GDM1 (cell line): ENCODE measurements at places on chromosomes 5 and 9.
A peak's percentile ranks its signal among the peaks of the same experiment; 100 is the strongest.

DNA sequence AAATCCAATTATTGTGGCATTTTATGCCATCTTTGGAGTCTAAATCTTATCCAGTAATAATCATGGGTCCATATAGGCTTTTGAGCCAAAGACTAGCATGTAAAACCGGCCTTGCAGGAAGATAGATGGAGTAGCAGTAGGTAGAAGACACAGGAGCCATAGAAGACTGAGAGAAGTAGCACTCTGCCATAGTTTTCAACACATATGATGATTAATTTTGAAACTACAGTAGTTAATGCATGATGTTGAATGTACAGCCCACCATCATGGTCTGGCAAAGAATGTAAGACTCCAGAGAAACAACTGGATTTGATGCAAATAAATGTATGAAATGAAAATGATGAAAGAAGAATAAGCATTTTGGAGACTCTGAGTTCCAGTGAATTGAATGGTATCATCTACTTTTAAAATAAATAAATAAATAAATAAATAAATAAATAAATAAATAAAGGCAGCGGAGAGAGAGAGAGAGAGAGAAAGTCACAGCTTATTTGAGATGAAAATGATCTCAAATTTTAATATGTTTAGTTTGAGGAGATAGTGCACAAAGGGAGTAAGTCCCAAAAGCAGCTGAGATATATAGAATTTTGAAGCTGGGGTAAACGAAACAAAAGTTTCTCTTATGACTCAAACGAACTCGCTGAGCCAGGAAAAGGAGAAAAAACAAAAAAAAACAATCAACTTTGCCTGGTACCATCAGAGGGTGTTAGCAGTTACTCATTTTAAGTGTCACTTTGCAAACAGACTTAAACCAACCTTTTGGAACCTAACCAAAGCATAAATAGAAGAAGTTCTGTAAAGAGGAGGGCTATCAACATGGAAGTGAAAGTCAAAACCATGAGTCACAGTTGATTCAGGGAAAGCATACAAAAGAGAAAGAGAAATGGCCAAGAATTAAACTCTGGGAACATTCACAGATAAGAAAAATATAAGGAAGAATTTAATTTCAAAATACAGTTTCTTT lies 388.7 kb downstream of the CETN3 start:
- DNase-seq = peak; percentile 10

- DNase-seq = no peak
Observed at GRCh38 chr9:89436326-89436725, 61.6 kb downstream of the SEMA4D start.

GRCh38 chr9:85108746-85109145 lies 439.2 kb downstream of the NTRK2 start:
- DNase-seq = no peak

- DNase-seq = no peak
Observed at GRCh38 chr9:121601194-121601593, 50.2 kb upstream of the DAB2IP start.

- DNase-seq = no peak
Observed at GRCh38 chr5:175109058-175109755, 334.8 kb downstream of the DRD1 start.

DNA sequence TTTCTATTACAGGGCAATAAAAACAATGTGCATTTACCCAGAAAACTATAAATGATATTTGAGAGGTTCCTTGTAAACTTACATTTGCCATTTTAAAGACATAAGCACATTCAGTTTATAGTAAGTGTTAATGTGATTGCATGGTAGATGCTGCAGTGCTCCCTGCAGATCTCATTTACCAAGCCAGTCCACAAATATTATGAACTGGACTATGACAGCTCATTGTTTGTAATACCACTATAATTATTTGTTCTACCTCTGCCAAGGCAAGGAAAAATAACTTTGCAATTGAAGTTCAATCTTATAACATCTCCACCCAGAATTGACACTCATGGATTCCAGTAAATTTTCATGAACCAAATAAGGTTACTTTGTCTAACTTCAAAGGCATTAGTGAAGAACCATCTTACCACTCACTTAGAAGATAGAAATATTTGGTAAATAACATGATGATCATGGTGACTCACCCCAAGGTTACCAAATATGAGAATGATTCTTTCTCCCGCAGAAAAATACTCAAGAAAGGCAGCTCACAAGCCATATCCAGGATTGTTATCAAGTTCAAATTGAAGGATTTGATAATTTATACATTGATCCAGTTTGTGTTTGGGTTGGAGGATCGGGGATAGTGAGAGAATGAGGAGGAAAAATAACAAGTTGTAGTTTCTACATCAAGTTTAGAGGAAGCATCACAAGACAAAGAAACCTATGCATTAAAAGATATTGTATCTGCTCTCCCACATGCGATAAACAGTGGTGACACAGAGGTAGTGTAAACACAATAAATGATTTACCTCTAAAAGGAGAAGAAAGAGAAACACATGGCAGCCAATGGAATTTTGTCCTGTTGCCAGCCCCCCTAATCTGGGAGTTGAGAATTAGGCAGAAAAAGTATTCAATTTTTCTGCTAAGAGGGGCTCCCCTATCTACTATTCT lies 29.5 kb downstream of the CDH9 start:
- no peak for DNase-seq

DNA sequence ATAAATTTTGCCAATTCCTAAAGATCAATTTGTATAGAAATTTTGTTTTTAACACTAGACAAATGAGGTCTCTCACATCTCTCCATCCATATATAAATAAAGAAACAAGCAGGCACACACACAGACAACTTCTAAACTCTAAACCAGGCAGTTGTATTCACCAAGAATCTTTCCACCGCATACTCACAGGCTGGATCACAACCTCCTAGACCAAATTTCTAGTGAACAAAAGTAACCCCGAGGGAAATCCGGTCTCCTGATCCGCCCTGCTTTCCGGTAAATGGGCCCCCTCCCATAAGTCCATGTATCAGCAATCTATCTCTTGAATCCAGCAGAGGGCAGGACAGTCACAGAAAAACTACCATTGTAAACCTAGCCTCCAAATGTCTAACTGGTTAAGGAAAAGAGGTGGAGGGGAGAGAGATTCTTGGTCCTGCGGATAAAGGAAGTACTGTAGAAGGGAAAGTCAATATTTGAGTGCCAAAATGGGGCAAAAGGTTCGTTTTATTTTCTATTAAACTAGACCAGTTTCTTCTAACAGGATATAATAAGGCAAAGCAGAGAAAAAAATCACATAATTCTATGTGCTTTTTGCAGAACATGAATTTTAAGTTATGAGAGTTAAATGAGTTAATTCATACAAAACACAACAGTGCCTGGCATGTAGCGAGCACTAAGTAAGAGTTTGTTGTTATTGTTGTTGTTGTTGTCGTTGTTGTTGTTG lies 4.8 kb upstream of the SMU1 start:
- peak; percentile 85 for DNase-seq

GRCh38 chr9:69016191-69017096 lies 2.5 kb upstream of the PRKACG start:
- no peak for DNase-seq

- DNase-seq = no peak
Observed at GRCh38 chr5:1536322-1536845, 12.6 kb upstream of the LPCAT1 start.

DNA sequence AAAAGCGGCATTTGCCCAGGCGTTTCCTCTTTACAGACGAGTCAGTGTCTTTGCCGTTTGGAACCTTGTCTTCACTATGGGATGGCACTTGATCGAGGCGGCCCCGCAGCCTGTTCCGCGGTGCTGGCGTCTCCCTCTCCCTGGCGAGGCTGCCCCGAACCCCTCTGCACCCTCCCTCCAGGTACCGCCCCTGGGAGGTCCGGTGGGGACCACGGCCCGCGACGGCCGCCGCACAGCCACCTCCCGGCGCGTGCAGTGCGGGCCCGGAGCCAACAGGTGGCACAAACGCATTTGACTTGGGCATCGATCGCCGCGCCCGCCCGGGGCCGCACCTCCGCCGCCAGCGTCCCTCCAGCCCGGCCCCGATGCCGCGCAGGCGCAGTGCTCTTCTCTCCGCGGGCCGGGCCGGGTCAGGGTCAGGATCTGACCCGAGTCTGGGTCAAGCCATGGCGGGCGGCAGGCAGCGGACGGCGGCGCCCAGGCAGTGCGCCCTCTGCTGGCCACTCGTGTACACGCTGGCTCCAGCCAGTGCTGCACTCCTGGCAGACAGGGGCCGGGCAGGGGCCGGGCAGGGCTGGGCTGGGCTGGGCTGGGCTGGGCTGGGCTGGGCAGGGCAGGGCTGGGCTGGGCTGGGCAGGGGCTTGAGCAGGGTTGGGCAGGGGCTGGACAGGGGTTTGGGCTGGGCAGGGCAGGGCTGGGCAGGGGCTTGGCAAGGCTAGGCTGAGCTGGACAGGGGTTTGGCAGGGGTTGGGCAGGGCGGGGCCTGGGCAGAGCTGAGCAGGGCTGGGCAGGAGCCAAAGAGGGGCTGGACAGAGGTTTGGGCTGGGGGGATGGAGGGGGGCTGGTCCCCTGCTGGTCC lies 155.8 kb upstream of the IRX4 start:
- DNase-seq = peak; percentile 45

- DNase-seq = no peak
Observed at GRCh38 chr5:177482359-177482795, 8.9 kb upstream of the DBN1 start.

- no peak for DNase-seq
Observed at GRCh38 chr5:6457592-6457991, 8.9 kb downstream of the UBE2QL1 start.

GRCh38 chr5:26060212-26060611 lies 978.2 kb downstream of the CDH9 start:
- no peak for DNase-seq

DNA sequence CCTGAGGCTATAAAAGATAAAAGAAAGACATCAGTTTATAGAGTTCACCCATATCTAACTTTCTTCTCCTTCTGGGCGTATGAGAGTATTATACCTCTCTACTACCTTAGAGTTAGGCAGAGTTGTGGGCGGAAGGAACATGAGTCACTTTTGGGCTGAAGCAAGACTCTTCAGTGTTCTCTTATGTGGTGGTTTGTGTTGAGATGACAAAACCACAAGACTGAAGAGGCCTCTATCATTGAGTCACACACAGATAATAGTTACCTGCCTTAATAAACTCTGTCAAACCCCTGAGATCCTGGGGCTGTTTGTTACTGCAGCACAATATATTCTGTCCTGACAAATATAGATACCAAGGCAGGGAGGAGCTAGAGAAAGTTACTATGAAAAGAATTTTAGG lies 184.2 kb downstream of the EFNA5 start:
- no peak for DNase-seq

- no peak for DNase-seq
Observed at GRCh38 chr5:125295405-125295872, 549.0 kb upstream of the ZNF608 start.

- DNase-seq = no peak
Observed at GRCh38 chr5:140072812-140073211, 29.7 kb upstream of the NRG2 start.

DNA sequence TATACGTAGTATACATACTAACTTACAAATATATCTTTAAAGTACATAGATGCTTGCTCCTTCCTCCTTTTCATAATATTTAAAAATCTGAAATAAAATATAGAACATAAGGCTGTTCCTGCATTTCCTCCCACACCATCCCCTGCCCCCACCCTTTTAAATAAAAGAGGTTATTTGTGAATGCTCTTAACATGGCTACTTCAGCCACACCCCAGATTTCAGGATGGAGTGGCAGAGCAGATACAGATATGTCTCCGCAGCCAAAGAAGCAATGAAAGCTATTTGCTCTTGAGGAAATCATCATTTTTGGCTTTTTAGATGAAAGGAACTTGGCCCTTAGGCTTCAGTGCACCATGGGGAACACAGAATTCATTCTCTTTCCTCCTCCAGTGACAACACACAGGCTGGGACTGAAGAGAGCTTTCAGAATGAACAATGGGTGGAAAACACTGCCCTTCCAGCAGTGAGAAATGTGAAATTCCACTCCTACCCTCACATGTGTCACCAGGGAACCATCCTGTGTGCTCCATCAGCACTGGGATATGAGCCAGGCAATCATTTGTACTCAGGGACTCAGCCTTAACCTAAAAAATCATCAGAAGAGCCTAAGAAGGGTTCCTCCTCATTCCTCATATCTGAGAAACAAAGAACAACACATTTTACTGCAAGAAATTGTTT lies 134.3 kb downstream of the PPP2R2B start:
- DNase-seq = no peak

GRCh38 chr9:94824913-94825610 lies 98.6 kb downstream of the AOPEP start:
- no peak for DNase-seq

DNA sequence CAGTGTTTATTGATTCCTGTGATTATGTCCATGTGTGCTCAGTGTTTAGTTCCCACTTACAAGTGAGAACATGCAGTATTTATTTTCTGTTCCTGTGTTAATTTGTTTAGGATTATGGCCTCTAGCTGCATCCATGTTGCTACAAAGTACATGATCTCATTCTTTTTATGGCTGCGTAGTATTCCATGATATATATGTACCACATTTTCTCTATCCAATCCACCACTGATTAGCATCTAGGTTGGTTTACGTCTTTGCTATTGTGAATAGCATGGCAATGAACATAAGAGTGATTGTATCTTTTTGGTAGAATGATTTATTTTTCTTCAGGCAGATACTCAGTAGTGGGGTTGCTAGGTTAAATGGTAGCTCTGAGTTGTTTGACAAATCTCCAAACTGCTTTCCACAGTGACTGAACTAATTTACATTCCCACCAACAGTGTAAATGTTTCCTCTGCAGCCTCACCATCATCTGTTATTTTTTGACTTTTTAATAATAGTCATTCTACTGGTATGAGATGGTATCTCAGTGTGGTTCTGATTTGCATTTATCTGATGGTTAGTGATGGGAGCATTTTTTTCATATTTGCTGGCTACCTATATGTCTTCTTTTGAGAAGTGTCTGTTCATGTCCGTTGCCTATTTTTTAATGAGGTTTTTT lies 47.5 kb upstream of the ELL2 start:
- no peak for DNase-seq

DNA sequence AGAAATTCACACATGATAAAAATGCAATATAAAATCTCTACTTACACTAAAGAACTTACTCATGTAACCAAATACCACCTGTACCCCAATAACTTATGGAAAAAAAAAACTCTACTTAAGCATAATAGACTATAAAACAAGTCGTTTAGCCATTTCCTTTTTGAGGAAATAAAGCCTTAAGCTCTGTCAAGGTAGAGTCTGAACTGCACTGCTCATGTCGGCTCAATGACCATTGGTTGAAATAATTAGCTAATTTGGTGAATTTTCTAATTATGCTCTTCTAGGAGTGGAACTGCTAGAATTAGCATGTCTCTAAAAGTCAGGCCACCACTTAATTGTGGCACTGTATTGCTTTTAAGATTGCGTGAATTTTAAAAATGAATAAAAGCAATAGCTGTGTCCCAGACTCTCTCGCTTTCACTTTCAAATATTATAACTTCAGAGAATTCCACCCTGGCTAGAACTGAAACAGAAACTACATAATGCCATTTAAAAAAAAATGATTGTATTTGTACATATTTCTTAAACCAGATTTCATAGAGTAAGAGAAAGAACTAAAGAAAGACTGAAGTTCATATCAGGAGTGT lies 113.0 kb upstream of the PCA3 start:
- no peak for DNase-seq

GRCh38 chr5:96315431-96315830 lies 117.6 kb downstream of the PCSK1 start:
- no peak for DNase-seq

- DNase-seq = no peak
Observed at GRCh38 chr5:125261505-125262250, 515.2 kb upstream of the ZNF608 start.

- no peak for DNase-seq
Observed at GRCh38 chr9:36165826-36166167, 3.4 kb upstream of the CCIN start.
